ENCODE measurements at places on chromosomes 12 and 14.

DNA sequence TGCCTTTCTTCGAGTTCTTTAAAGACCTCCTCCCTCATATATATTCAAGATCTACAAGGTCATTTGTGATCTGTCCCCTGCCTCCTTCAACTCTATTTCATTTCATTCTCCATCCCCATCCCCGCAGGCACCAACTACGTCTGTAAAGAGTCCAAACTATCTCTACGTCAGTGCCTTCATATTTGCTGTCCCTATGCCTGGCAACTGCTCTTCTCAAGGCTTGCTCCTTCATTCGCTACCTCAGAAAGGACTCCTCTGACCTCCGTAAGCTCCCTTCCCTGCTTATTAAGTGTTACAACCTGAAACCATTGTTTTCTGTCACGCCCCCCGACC lies 650 bp downstream of the LLPH start:
- DNase-seq, result no peak

DNA sequence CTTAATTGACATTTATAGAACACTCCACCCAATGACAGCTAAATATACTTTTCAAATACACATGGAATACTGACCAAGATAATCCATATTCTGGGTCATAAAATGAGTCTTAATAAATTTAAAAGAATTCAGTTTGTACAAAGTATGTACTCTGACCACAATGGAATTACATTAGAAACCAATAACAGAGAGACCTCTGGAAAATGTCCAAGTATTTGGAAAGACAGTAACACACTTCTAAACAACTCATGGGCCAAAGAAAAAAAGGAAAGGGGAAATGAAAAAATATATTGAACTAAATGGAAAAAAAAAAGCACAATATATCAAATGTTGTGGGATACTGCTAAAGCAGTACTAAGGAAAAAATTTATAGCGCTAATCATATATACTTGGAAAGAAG lies 52.0 kb downstream of the CRACR2A start:
- no peak for DNase-seq

GRCh38 chr14:65281991-65282895 lies 130.3 kb upstream of the FUT8 start:
- DNase-seq, result no peak

- no peak for DNase-seq
These were observed 5.9 kb downstream of the DDHD1 start for GRCh38 chr14:53147208-53147607.

GRCh38 chr12:46024099-46024498 lies 33.7 kb upstream of the SCAF11 start:
- DNase-seq, result no peak

- no peak for DNase-seq
These were observed 15.3 kb upstream of the NRXN3 start for GRCh38 chr14:78154827-78155226.

- no peak for DNase-seq
These were observed 170.9 kb upstream of the BMP4 start for GRCh38 chr14:54127526-54127925.

DNA sequence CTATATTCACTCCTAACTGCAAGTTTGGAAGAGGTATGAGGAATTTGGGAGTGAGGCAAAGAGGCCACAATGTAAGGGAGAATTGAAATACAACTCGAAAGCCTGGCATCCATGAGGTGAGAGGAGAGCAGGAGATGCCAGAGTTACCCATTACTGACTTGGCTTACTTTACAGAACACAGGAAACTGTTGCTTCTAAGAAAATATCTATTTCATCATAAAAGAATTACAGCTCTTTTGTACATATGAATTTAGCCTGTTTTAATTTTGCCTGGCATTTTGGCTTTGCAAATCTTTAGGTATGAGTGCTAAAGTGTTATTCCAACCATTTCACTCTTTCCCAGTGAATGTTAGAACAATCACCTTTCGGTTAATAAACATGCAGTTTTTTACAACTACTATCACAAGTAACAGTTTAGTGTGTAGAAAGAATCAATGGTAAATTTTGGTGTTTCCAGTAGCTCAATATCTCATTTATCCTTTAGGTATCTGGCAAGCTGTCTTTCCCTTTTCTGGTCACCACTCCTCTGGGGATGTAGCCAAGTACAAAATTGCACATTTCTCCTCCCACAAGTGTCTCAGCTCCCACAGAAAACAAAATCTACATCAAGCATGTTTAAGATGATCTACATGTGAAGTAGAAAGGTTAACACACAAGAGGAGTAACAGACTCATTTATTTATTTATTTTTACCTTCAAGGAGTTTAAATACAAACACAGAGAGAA lies 196.6 kb upstream of the DCN start:
- no peak for DNase-seq

GRCh38 chr14:45123271-45123670 lies 11.0 kb downstream of the FKBP3 start:
- DNase-seq, result no peak

- no peak for DNase-seq
These were observed 21.3 kb downstream of the HCAR2 start for GRCh38 chr12:122681814-122682213.

DNA sequence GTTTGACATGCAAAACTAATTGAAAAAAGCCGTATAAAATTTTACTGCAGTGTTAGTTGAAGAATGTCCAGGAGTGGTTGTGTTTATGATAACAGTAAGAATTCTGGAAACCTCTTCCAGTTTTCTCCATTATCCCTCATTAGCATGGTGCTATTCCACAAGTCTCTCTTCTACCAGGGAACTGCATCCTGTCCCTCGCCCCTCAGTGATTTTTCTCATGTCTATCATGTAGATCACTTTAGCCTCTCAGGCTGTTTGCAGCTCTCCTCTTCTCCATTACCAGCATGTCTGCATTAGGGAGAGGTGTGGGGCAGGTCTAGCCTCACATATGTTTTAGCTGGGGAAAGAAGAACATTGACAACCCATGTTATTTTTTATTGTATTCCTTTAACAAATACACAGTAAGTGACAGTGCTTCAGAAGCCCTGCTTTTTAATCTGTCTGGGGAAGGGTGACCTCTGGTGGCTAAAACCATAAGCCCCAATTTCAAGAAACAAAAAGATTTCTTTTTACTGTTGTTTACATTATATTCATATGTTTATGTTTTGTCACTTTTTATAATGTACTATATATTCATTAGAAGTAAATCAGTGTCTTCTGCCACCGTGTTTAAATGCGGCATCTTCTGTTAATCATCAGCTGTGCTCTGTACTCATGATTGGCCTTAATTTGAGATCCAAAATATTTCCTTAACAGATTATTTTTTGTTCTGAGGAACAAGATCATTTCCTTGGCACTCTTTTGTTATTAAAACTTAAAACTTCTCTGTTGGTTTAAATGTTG lies 70.7 kb downstream of the RASSF8 start:
- DNase-seq, result no peak

- no peak for DNase-seq
These were observed 28.0 kb downstream of the NCOR2 start for GRCh38 chr12:124539084-124540041.

- DNase-seq, result no peak
These were observed 983.6 kb downstream of the FLRT2 start for GRCh38 chr14:86513564-86513963.

GRCh38 chr14:61973981-61974380 lies 211.8 kb downstream of the SNAPC1 start:
- DNase-seq, result no peak

DNA sequence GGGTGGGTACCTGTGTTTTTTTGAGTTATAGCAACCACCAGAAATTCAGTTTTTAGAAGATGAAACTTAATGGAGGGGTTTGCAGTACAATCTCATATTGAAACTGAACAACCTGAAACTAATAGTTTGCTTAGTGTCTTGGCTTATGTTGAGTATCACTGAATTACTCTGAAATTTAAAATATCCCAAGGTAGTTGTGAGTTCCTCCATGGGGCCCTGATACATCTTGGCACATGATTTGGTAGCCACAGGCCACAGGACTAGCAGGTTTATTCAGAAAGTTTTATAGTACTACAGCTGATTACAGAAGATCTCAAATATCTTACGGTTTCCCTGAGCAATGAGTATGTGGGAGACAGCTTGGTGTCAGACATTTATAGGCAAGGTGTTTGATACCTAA lies 10.4 kb downstream of the PTGES3 start:
- DNase-seq, result no peak

DNA sequence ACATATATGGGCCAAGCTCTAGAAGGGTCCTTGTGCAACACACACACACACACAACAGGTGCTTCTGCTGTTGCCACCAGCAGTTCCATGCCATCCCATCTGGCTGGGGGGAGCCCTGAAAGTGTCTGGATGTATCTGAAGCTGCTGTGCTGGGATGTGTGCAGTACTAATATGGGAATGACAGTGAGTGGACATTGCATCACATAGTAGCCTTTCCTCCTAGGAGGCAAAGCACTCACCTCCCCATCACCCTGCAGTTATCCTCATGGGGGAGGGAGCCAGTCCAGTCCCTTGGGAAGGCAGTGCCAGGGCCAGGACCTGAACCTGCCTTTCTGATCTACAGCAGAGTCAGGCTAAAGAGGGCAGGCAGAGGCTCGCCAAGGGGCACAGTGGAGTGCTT lies 208.9 kb downstream of the CACNA1C start:
- DNase-seq, result no peak

GRCh38 chr14:24406416-24406815 lies 7.6 kb downstream of the NYNRIN start:
- DNase-seq, result no peak

GRCh38 chr12:65280306-65280705 lies 1.8 kb downstream of the MSRB3 start:
- DNase-seq, result no peak

DNA sequence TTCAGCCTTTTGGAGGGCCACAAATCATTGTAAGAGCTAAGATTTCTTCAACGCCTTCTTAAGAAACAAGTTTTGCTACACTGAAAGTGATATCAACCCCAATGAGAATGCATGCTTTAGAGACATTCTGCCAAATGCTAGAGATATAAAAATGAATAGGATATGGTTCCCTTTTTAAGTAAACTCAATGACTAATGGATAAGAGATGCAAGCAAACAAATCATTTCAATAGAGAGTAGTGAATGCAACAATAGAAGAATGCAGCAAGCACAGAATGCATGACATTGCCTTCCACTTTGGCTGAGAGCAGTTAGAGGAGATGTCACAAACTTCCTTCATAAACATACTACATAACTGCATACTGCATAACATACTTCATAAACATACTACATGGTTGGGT lies 116.4 kb downstream of the PDZRN4 start:
- no peak for DNase-seq

DNA sequence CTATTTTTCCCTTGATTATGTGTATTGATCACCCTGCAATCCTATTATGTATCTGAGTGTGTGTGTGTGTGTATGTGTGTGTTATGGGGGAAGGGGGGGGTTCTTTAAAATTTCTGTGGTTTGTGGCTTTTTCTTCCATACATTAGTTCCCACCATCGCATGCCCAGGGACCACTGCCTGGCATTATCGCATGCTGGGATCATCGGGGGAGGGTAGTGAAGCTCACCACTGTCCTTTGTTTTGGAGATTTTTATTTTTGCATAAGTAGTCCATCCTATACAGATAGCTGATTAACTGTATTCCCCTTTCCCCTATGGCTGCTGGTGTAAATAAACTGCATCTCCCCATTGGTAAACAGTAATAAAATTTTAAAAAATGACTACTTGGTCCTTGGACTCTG lies 3.4 kb downstream of the ATXN7L3B start:
- DNase-seq, result no peak

GRCh38 chr12:69332815-69333358 lies 15.3 kb upstream of the LYZ start:
- no peak for DNase-seq

- DNase-seq, result no peak
These were observed 246.7 kb downstream of the GRIN2B start for GRCh38 chr12:13734584-13735152.

- no peak for DNase-seq
These were observed 41.6 kb downstream of the KCNK10 start for GRCh38 chr14:88281447-88281846.

GRCh38 chr14:44383636-44384035 lies 123.4 kb downstream of the FSCB start:
- no peak for DNase-seq

All from activated naive CD4-positive, alpha-beta T cell treated with anti-CD3 and anti-CD28 coated beads, Interleukin-2, amount 50 U/mL, for 16 hours (primary cell).